ENCODE measurements at places on chromosomes 3 and 15.

GRCh38 chr15:51620641-51621040, 1.9 kb downstream of the DMXL2 start:
- DNase-seq = no peak

- DNase-seq = no peak
Observed at GRCh38 chr3:50250514-50250913, 14.5 kb downstream of the GNAI2 start.

DNA sequence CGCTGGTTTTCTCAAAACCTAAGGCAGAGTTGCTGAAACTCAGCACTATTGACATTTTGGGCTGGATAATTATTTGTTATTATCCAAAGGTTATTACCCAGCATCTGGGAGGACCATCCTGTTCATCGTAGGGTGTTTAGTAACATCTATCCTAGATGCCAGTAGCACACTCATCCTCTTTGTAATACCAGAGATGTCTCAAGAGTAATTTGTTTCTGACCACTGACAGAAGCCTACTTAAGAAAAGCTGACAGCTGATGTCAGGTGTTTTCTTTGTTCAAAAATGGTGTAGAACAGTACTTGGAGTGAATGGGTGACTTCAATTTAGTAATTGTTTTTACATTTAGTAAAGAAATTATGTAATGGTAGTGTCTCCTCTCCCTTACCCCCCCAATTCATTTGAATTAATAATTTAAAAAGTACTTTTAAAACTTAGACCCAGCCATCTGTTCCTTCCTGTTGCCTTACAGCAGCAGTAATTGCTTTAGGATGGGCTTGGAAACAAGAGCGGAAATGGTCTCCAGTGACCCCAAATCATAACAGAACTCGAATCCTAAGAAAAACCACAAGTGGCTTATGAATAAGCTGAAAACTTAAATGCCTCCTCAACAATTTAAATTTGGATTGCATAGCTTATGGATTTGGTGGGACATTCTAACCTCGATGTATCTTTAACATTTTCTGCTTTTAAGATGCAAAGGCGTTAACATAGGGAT, 105.4 kb downstream of the PTPRG start:
- DNase-seq = no peak

- no peak for DNase-seq
Observed at GRCh38 chr15:25401501-25401900, 37.3 kb downstream of the UBE3A start.

DNA sequence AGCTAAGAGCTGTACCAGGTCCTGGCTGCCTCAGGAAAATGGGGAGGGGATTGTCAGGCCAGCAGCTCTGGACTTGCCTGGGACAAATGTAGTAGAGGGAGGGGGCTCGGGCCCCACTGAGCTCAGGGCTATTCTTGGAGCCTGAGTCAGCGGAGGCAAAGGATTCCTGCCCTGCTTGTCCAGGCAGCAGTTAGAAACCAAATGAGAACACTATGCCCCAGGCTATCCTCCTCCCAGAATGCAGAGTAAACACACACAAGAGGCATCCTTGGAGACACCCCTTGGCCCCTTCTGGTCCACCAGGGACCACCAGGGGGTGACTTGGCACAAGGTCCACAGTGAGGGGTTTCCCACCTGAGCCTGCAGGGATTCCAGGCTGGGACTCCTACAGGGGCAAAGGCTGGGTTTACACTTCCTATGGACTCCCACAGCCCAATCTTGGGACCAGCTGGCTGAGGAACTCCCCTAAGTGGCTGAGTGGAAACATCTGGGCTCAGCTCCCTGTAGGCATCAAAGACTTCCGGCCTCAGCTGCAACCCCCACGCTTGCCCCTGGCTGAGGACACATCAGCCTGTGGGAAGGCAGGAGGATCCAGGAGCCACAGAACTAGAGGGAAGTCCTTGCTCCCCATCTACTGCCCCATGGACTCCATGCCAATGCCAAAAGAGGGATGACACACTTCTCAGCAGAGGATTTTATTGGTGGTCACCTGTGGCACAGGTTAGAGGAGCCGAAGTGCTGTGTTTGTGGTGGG, 3.4 kb upstream of the COL7A1 start:
- DNase-seq = no peak

GRCh38 chr3:186815435-186815834, 9.2 kb upstream of the RFC4 start:
- no peak for DNase-seq

GRCh38 chr3:32316319-32316718, 75.3 kb upstream of the CMTM7 start:
- no peak for DNase-seq

GRCh38 chr3:57963811-57964346, 44.3 kb upstream of the FLNB start:
- no peak for DNase-seq

DNA sequence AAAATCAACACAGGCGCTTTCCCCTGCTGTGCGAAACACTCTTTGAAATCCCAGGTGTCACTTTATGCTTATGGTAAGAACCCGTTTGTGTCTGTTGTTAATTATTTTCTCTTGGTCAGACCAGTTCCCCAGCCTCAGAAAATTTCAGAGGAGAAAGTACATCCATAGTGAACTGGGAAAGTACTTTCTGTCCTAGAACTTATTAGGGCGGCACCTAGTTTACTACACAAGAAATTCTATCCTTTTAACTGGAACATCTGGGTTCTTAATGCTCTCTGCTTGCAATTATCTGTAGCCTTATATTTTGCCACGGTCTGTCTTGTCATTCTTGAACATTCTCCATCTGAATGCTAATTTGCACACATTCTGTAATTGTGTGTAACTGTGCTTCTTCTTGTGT, 215.0 kb downstream of the PTPRG start:
- no peak for DNase-seq

- no peak for DNase-seq
Observed at GRCh38 chr15:96494505-96494904, 164.0 kb downstream of the NR2F2 start.

Measured in stimulated activated CD4-positive, alpha-beta T cell treated with anti-CD3 and anti-CD28 coated beads, Interleukin-15, amount 100 ng/mL, for 1 hour (primary cell).